Stimulated activated CD8-positive, alpha-beta memory T cell treated with anti-CD3 and anti-CD28 coated beads, Interleukin-7, amount 100 ng/mL, for 24 hours (primary cell): ENCODE measurements at places on chromosomes 3 and 15.

DNA sequence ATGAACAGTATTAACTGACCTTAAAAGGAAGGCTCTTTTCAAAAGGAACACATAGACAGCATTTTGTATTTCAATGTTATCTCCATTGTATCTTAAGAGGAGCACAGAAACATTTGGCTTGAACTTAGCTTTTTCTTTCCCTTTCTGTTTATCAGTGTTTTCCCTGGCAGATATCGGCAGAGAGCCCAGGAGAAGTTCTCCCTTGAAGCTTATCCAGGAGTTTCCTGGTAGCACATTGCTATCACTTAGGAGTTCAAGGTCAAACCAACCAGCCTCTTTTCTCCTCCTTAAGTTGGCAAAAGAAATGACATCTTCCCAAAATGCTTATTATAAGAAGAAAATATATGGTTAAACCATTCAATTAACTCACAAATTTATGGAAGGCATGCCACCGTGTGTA, 344.6 kb upstream of the UBE2E2 start:
- DNase-seq: no peak

- DNase-seq: no peak
Measured at GRCh38 chr15:31235311-31236183, 91.1 kb upstream of the KLF13 start.

GRCh38 chr15:51751697-51752683, 593 bp downstream of the TMOD2 start:
- DNase-seq: no peak

GRCh38 chr15:69973102-69973714, 124.5 kb downstream of the TLE3 start:
- DNase-seq: no peak

GRCh38 chr3:182673336-182673735, 120.0 kb upstream of the ATP11B start:
- no peak for DNase-seq

- DNase-seq: no peak
Measured at GRCh38 chr3:73727117-73727821, 102.5 kb upstream of the PDZRN3 start.

DNA sequence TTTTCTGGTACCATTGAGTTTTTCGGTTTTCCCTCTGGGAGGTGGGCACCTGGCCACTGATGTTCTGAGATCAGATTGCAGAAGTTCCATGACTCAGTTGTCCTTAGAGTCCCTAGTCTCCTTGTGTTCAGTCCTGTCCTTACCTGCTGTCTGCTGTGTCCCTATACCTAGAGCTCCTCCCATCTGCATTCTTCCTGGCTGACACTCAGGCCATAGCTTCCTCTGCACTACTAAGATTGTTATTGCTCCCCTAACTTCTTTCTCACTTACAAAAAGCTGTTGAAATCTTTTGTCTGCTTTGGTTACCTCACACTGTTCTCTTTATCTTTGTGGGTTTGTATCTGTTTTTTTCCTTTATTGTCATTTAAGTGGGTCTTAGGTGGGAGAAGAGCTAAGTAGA, 13.2 kb downstream of the USP3 start:
- DNase-seq: no peak

GRCh38 chr15:45892182-45892581, 257.4 kb downstream of the SQOR start:
- DNase-seq: no peak

GRCh38 chr15:77988347-77989295, 88.9 kb downstream of the TBC1D2B start:
- DNase-seq: no peak

- no peak for DNase-seq
Measured at GRCh38 chr15:83292317-83292716, 7.9 kb upstream of the BNC1 start.

DNA sequence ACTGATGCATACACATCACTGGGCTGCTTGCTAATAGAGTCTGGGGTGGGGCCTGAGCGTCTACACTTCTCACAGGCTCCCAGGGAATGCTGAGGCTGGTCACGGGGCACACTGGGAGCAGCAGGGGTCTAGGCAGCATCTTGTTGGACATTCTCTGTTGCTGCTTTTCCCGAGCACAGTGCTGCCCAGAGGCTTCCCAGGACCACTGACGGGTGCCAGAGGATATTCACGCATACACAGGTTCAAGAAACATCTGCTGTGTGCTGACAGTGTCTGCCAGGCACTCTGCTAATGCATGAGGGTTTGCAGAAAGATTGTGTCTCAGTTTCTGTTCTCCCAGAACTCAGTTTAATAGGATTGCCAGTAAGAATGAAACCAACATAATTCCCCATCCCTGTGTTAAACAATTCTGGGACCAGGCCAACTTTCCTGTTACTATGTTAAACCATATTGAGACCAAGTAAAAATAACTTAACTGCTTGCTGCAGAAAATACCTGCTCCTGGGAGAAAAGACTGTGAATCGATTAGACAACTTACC, 23.9 kb upstream of the BCL2L10 start:
- no peak for DNase-seq

DNA sequence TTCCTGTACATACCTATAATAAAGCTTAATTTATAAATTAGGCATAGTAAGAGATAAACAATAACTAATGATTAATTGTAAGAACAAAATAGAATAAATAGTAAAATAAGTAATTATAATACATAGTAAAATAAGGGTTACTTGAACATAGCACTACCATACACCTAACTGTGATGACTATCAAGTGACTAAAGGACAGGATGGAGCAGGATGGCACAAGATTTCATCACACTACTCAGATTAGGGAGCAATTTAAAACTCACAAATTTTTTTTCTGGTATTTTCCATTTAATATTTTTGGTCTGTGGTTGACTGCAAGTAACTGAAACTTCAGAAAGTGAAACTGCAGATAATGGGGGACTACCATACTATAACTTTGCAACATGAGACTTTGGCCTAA, 14.8 kb downstream of the RFX7 start:
- no peak for DNase-seq

DNA sequence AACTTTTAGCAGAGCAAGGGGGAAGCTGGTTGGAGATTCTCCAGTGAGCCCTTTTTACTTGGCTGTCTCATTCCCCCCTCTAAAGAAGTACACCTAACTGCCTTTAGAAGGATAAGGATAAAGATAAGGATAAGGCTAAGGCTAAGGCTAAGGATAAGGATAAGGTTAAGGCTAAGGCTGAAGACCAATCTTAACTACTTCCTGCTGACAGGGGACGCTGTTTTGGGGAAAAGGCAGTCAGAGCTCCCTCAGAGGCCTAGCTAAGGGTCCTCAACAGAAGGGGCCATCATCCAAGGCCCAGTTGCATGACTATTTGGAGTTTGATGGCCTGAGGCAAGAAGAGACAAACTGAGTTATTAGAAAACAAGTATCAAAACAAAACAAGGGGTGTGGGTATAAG, 94.3 kb upstream of the ARPP21 start:
- no peak for DNase-seq

DNA sequence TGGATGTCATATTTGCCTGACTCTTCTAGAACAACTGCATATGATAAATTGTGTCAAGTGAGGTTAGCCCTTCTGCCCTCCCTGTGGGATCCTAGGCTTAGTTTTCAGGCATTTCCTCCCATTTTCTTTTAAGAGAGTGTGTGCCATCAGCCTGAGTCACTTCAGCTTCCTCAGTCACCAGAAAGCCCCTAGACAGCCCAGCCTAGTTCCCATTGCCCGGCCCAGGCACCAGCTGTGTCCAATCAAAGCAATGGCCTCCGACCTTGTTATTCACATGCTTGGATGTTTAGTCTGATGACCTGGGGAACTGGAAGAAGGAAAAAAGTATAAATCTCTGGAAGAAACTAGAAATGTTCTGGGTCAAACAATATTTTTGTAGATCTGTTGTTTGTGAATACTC, 221.9 kb upstream of the LRIG1 start:
- DNase-seq: no peak

DNA sequence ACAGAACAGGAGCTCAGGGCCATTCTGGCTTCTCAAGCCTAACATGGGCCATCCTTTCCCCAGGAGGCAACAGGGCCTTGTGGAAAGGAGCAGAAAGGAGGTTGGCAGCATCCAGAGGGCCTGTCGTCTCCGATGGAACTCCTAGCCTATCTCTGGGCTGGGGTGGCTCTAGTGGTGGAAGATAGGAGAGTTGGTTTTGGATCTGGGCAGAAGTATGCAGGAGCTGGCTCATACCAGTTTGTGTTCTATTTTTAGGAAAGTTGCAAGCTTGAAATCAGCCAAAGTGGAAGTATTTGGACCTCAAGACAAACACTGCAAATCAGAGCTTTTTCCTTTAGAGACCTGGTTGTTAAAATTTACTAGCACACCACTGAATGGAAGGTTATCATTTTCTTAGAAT, 35.4 kb upstream of the XCR1 start:
- DNase-seq: no peak

- no peak for DNase-seq
Measured at GRCh38 chr15:39106950-39107349, 473.9 kb upstream of the THBS1 start.

GRCh38 chr3:120341658-120342346, 7.4 kb downstream of the LRRC58 start:
- no peak for DNase-seq

DNA sequence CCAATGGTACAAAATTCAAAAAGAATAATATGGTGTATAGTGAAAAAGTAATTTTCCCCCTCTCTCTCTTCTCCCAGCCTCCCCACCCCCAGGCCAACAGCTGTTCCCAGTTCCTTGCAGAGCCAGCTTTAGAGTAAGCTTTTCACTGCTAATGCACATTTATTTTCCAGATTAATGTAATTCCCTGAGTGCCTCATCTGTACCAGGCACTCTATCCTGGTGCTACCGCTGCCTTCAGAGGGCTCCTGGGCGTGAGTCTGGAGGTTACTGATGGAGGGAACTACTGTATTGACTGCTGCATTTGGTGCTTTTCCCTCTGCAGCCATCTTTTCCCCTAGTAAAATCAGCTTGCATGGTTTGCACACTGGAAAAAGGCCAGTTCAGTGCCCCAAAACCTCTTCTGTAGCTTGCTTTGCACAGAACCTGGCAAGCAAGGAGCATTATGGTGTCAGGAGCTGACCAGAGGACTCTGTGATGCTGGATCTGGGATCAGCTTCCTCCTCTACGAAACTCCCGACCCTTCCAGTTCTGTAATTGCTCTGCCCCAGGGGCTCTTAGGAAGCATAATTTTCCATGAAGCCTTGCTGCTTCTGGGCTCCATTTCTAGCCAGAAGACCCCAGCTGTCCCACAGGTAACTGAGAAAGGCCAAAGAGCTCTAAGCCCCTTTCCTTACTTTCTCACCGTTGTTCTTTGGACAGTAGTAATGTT, 8.5 kb upstream of the USP3 start:
- DNase-seq: no peak

- no peak for DNase-seq
Measured at GRCh38 chr15:47246317-47246716, 471.0 kb upstream of the SEMA6D start.

DNA sequence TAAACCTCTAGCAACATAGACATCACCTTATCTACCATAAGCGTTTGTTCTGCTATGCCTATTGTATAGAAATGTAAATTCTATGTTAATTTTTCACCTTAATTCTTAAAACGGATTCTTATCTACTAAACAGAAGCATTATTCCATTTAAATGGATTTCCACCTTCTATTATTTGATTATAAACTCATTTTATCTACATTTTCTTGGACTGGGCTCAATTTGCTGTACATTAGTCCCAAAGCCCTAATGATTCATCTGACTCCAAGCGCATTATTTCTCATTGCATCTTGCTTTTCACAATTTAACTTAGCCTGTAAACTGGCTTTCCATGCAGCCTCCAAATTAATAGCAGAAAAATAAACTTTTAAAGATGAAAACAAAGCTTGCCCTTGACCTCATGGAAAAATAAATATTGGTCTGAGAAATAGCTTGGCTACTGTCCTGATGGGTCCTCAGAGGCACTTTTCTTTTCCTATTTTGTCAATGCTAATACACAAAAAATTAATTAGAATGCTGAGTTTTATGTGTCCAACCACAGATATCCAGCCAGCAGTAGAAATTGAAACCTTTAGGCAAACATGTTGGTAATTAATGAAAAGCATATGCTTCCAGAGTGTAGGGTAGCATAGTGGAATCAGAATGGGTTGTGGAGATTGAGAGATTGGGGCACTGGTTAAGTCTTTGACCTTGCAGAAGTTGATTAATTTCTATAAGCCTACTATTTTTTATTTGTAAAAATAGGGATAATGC, 81.4 kb upstream of the CFAP20DC start:
- DNase-seq: no peak

- DNase-seq: no peak
Measured at GRCh38 chr3:200758-201325, 4.3 kb downstream of the CHL1 start.

- no peak for DNase-seq
Measured at GRCh38 chr3:17581421-17582080, 160.9 kb downstream of the TBC1D5 start.

DNA sequence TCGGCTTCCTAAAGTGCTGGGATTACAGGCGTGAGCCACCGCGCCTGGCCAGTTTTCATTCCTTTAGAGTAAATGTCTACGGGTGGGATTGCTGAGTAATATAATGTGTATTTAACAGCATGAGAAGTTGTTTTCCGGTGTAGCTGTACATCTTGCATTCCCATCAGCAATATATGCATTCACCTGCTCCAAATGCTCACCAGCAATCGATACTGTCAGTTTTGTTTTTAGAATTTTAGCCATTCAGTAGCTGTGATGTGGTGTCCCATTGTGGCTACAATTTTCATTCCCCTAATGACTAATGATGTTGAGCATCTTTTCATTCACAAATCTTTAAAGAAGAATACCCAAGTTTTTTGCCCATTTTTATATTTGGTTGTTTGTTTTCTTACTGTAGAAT, 134.8 kb upstream of the RGMA start:
- DNase-seq: no peak

DNA sequence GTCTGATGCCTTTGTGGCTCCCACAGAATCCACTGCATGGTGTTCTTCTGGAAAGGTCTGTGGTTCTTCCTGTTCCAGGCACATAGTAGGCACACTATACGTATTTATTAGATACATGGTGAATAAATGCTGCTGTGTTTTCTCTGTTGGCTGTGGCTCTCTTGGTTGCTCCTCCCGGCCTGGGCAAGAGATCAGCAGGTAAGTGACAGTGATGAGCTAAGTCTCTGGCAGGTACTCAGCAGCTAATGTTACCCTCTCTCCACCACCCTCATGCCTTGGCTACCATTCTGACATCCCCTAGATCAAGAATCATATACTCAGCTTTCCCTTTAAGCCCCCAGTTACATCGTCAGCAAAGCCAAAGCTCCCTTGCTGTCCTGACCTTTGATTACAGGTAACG, 8.4 kb downstream of the SV2B start:
- no peak for DNase-seq

DNA sequence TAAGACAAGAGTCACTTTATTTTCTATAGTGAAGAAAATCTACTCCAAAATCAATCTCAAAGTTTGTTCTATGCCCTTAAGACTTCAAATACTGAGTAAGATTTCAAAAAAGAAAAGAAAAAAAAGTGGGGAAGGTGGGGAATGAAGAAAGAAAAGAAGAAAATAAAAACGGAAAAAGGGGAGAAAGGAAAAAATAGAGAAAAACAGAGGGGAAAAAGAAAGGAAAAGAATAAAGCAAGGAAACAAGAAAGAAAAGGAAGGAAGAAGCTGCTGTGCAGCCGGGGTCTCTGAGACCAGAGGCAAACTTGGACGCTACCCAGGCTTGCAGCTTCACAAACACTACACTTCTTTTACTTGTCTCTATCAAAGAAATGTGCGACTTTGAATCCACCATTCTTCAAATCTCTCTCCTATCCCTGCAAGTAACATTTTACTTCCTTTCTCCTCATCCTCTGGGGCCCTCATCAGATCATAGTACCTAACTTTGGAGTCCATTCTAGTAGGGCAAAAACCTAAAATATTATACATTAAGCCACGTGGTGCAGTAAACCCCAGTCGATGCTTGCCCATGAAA, 279.8 kb downstream of the FOXP1 start:
- DNase-seq: no peak

GRCh38 chr15:88725305-88726210, 77.7 kb upstream of the ACAN start:
- DNase-seq: no peak
